ENCODE measurements at places on chromosomes 13 and 19.

DNA sequence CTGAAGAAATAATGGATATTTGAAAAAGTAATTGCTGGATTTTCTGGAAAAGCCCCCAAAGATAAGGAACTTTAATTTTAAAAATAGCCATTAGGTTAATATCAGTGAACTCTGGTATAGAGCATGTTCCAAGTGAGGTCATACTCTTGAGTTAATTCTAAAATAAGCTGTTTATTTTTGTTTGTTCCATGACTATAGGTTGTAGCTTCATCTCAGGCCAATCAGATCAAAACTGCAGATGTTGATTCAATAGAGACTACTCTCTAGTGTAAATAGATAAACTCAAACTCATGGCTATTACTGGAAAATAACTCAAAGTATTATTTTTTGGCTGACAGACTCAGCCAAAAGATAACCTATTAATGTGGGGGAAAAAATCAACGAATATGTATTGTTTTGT, 815.1 kb downstream of the DIAPH3 start:
- no peak for DNase-seq

DNA sequence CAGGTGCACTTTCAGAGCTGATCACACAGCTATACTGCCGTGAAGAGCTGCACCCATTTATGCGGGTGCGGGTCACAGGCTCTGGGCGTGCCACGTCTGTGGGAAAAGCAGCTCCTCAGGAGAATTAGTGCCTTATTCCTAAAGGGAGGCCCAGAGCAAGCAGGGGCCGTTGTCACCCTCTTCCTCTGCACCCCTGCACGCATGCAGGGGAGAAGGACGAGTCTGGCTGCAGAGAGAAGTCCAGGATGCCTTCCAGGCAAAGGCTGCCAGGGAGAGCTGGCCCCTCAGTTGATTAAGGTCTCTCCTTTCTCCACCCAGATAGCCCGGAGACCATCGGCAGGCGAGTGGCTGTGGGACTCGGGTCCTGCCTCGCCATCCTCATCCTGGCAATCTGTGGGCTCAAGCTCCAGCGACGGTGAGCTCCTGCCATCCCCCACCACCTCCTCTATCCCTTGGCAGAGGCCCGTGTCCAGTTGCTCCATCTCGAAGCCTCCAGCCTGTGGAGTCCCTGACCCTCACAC, 3.1 kb upstream of the FFAR1 start:
- DNase-seq = no peak

- DNase-seq = no peak
These were observed 127.8 kb upstream of the SPACA7 start for GRCh38 chr13:112248406-112248760.

GRCh38 chr13:112481458-112481857, 105.3 kb downstream of the SPACA7 start:
- no peak for DNase-seq

DNA sequence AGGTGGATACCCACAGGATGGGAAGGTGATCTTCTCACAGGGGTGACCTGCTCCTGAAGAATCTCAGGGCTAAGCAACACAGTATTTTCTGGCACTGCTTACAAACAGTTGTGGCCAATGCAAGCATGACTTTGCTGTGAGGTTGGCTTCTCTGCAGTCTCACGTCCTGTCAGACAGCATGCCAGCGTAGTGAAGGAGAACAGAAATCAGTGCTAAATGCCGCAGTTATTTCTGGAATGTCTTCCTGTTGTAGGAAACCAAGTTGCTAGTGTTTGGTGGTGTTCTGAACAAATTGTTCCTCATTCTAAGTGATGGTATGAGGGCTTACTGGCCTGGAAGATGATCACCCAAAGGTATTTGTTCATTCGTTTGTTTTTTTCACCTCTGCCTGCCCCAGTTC, 320.1 kb downstream of the MTUS2 start:
- no peak for DNase-seq

- no peak for DNase-seq
These were observed 3.0 kb downstream of the SLC15A1 start for GRCh38 chr13:98749501-98749900.

DNA sequence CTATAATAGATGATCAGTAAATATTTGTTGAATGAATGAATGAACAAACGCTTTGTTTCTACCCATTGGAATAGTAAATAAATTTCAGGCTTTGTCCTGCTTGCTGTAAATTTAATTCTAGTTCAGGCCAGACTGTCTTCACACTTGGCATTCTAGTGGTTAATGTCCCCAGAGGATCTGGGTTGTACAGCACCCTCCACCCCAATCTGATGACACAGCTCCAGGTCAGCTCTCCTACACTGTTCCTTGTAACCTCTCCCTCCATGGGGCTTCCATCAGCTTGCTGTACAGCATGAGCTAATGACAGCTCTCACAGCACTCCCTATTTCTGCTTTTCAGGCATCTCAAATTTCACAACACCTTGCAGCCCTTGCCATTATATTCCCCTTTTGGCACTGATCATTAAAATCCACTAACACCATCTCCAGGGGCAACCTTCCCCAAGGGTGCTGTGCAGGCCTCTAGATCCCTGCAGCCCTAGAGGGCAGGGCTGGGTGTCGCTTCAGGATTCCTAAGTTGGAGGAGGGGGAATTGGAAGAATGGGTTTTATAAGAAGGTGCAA, 12.7 kb upstream of the KL start:
- no peak for DNase-seq

DNA sequence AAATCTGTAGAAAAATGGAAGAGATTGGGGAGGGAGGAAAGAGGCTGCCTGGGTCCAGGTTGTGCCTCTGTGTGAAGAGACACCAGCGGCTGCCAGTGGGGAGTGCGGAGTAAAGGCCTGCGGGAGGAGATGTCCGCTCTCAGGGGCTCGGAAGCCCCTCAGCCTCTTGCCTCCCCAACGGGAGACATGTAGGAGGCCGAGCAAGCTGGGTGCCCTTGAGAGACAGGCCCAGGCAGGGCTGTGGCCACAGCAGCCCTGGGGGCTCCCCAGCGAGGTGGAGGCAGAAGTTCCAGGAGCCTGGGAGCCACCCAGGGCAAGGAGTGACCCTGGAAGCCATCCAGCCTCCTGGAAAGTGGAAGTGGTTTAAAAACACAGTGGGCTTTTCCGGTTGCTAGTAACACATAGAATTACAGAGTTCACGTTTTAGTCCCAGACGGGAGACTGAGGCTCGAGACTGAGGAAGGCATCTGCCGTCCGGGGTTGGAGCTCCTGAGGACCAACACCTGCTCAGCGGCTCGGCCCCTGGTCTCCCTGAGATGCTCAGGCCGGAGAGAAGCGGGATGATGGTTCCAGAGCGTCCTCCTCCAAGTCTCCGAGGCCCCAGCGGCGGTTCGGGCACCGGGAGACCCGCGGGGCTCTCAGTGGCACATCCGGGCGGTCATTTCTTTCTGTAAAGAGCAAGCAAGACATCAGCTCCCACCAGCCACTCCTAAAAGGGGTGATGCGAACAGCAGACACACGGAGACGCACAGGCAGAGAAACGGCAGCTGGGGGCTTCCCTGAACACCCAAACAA, 21.9 kb upstream of the MKNK2 start:
- DNase-seq = no peak

DNA sequence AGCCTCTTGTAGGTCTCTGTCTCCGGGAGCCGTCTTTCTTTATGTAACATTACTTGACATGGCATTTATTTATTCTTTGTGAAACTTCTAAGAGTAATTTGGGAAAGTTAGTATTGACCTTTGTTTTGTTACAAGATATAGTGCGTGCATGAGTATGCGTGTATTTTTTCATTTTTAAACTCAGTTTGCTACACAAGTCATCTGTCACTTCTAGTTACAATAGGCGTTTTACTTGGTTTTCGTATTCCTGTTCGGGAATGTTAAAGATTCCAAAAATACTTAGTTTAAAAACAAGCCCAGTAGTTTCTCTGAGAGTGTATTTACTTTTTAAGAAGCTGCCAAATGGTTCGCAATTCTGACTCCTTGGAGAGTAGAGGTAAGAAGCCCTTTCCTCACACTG, 3.2 kb downstream of the PDS5B start:
- DNase-seq = no peak

GRCh38 chr13:90485436-90485835, 862.1 kb upstream of the MIR17HG start:
- no peak for DNase-seq

GRCh38 chr13:106567474-106568298, at the start of gene ARGLU1:
Gene ARGLU1, minus strand, starts transcription at chr13:106568137. Its CDS starts 218 bp downstream, at chr13:106567919.
- DNase-seq = peak; percentile 80

- DNase-seq = no peak
These were observed 12.2 kb upstream of the ZNF536 start for GRCh38 chr19:30359936-30360335.

DNA sequence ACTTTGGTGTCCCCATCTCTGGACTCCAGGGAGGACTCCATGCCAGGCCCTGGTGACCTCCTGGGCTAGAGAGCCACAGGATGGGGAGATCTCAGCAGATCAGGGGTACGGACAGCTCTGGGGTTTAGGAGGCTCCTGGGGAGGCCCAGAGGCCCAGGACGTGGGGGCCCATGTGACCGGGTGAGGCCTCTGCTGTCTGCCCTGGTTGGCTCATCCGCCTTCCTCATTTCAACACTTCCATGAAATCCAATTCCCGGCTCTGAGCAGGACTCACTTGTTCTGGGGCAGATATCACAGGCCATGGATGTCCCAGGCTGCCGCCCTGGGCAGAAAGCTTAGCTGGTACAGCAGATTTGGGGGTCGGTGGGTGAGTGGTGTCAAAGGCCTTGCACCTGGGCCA, 1.1 kb upstream of the PRAM1 start:
- no peak for DNase-seq

DNA sequence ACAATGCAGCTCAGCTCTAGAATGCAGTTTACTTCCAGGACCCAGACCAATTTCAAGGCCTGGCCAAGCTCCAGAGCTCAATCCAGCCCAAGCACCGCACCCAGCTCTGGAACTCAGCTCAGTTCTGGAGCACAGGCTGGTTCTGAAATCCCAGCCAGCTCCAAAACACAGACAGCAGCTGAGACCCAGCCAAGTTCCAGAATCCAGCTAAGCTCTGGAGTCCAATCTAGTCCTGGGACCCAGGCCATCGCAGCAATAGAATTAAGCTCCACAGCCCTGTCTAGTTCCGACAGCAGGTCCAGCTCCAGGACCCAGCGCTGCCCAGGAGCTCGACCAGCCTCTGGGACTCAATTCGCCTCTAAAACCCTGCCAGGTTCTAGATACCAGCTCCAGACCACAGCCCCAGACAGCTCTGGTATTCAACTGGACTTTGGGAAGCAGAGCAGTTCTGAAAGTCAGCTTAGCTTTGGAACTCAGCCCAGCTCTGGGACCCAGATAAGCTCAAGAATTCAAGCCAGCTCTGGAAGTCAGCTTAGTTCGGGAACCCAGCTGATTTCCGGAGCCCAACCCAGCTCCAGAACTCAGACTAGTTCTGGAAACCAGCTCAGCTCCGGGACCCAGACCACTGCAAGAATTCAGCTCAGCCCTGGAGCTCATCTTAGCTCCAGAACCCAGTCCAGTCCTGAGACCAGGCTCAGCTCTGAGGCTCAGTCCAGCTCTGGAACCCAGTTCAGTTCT, 6.8 kb downstream of the GIPC3 start:
- no peak for DNase-seq

- no peak for DNase-seq
These were observed 30.5 kb upstream of the ATP12A start for GRCh38 chr13:24649688-24650043.

DNA sequence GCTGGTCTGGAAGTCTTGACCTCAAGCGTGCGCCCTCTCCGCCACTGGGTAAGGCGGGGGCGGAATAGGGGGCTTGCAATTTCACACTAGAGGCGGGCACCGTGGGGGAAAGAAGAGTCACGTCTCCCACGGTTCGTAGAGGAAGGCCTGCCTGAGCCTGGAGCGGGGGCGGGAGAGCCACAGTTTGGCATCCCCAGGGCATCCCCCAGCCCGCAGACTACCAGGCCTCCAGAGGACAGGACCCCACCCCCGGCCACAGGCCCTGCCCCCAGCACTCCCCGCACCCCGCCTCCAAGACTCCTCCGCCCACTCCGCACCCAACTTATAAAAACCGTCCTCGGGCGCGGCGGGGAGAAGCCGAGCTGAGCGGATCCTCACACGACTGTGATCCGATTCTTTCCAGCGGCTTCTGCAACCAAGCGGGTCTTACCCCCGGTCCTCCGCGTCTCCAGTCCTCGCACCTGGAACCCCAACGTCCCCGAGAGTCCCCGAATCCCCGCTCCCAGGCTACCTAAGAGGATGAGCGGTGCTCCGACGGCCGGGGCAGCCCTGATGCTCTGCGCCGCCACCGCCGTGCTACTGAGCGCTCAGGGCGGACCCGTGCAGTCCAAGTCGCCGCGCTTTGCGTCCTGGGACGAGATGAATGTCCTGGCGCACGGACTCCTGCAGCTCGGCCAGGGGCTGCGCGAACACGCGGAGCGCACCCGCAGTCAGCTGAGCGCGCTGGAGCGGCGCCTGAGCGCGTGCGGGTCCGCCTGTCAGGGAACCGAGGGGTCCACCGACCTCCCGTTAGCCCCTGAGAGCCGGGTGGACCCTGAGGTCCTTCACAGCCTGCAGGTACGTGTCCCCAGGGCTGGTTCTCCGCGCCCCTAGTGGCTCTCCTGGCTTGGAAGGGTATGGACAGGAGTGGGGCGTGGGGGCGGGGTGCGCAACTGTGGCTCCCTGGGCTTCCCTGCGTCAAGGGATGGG, at the start of gene ANGPTL4:
Gene ANGPTL4 (plus strand): TSS at position 353 of the 969 bp plus-strand sequence. CDS start 167 bp downstream, at position 520.
- DNase-seq = peak; percentile 4
